ENCODE measurements at places on chromosomes 12 and 14. TPM values are rescaled to one million over a fixed set of nuclear protein-coding genes. Genes with fewer than 3 reads are reported as not detected.

- no peak for DNase-seq
Measured at GRCh38 chr12:114884575-114884974, 200.6 kb upstream of the TBX3 start.

The GALNT4 gene
- 10.8 TPM for total RNA-seq

DNA sequence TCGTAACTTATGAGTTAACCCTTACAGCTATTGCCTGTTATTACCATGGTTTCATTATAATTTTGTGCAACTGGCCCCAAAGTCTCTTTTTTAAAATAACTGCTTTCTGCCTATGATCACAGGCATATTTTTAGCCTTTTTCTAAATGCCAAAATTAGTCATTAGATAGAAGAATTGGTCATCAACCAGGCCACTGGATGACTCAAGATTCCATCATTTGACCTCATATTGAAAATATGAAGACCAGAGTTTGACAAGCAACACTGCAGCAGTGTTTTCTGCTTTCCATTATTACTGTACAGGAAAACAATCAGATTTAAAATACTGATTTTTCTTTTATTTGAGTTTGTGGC lies 54.7 kb upstream of the OTOGL start:
- peak; percentile 94 for DNase-seq

The CACNA1C gene
- total RNA-seq, result 11.4 TPM

The KRT77 gene
- total RNA-seq, result not detected

- DNase-seq, result no peak
Measured at GRCh38 chr14:99732436-99733210, 48.5 kb downstream of the CYP46A1 start.

The CBLN3 gene
- 5.3 TPM for total RNA-seq

DNA sequence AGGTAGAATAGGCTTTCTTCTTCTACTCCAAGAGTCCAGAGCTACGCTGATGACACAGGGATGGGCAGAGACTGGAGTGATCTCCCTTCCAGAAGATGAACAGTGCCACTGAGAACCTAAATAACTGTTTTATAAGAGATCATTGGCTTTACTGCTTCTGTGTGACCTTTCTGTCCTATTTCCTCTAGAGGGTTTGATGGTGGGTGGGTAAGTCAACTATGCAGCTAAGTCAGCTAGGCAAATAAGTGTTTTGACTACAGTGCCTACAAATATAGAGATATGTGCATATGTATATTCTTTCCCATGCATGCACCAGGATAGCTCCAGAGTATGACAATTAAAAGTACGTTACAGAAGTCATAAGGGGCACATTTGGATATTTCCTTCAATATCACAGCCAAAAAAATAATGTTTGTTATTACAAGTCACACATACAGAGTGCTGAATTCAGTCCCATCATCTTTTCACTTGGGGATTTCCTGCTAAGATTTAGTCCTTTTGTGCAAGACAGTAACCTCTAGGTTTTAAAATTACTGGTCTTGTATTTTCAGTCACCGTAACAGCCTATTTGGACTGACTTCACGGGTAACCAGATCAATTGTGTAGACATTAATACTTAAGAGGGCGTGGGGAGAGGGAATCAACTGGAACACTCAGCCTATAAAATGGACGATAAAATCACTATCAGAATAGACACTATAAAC lies 412.6 kb upstream of the SOX5 start:
- no peak for DNase-seq

Measured in fibroblast of lung (primary cell).